ENCODE measurements at places on chromosomes 6 and 20. TPM values are rescaled to one million over a fixed set of nuclear protein-coding genes. Genes with fewer than 3 reads are reported as not detected.

RNF39 gene
- polyA plus RNA-seq = 2.3 TPM

GRCh38 chr6:33915134-33915533 lies 111.3 kb upstream of the MLN start:
- peak; percentile 79 for DNase-seq
- H3K4me3 ChIP-seq = no peak overlapping the region
- no peak overlapping the region for H3K27ac ChIP-seq

CNR1 gene
- 5.2 TPM for polyA plus RNA-seq

- H3K27me3 ChIP-seq = no peaks in the 10 kb centered on the region
- peak overlapping the region; percentile 63 for H3K27ac ChIP-seq
- no peaks in the 10 kb centered on the region for H3K36me3 ChIP-seq
- no peaks in the 10 kb centered on the region for H3K4me1 ChIP-seq
These were observed 3.8 kb upstream of the TNFAIP3 start for GRCh38 chr6:137863091-137863797.

DNA sequence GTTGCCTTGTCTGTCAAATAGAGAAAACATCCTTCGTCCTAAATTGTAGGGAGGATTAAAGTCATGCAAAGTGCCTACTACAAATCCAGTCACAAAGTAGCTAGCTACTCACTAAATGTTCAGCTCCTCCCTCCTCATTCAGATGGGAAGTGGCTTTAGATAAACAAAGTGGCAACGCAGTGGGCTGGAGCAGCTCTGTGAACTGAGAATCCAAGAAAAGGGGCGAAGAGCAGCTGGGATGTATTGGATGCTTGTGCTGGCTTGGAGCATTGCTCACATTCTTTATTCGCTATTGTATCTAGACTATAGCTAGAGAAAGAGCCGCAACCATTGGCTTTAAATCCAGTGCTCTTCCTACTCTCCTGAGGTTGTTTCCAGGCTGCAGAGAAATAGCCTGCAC lies 10.3 kb downstream of the MOG start:
- DNase-seq = no peak
- no peak overlapping the region for H3K4me3 ChIP-seq
- H3K27ac ChIP-seq = no peak overlapping the region
- H3K27me3 ChIP-seq = peaks cover 55% of the 10 kb centered on the region
- H3K4me1 ChIP-seq = no peaks in the 10 kb centered on the region

DNA sequence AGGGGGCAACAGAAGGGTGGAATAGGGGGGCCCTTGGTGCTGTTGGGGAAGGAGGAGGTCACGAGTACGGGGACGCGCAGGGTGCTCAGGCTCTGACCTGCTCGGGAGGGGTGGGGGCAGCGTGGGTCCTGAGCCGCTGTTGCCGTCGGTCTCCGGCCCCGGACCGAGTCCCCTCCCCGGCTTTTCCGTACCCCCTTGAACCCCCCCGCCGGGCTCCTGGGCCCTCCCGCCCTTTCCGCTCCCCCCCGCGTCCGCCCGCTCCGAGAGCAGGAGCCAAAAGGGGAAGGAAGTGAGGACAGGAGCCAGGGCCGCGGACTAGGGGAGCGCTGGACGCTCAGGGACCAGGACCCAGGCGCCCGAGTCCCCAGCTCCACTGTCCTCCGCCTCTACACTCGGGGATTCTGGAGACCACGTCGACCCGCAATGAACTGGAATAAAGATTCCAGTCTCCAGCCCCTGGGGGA lies at the start of gene RGL2:
TSS of gene RGL2 (minus strand) at position 170 of the 464 bp plus-strand sequence. CDS start 332 bp downstream, outside the sequence.
- peak; percentile 94 for DNase-seq
- H3K4me3 ChIP-seq = peak within 1 kb of the TSS; percentile 62
- peaks cover 10% of the 10 kb centered on the region for H3K36me3 ChIP-seq
- peaks cover 26% of the 10 kb centered on the region for H3K4me1 ChIP-seq

- no peak overlapping the region for H3K4me3 ChIP-seq
- no peaks in the 10 kb centered on the region for H3K27me3 ChIP-seq
- no peaks in the 10 kb centered on the region for H3K4me1 ChIP-seq
These were observed 111.0 kb downstream of the MRPL14 start for GRCh38 chr6:44016131-44016870.

GRCh38 chr20:13723011-13723410 lies 61.7 kb downstream of the ESF1 start:
- no peaks in the 10 kb centered on the region for H3K27me3 ChIP-seq
- no peak overlapping the region for H3K4me3 ChIP-seq
- DNase-seq = no peak

FRK gene
- 3.2 TPM for polyA plus RNA-seq

CYP24A1 gene
- polyA plus RNA-seq = 1.8 TPM

Data from sigmoid colon (tissue), 7 donors.